ENCODE measurements at places on chromosomes 1 and 21. TPM values are rescaled to one million over a fixed set of nuclear protein-coding genes. Genes with fewer than 3 reads are reported as not detected.

KIF21B gene
- total RNA-seq = 0.46 TPM

TLCD4 gene
- 2.9 TPM for total RNA-seq

TSSK3 gene
- total RNA-seq = 3.6 TPM

COL16A1 gene
- 7.6 TPM for total RNA-seq

PDZK1 gene
- 2.3 TPM for total RNA-seq

CCDC27 gene
- total RNA-seq = not detected

TACSTD2 gene
- 0.28 TPM for total RNA-seq

DCST1 gene
- not detected for total RNA-seq
